Activated T-helper 9 cell treated with anti-CD3 and anti-CD28 coated beads, Interleukin-2, amount 50 U/mL, for 16 hours (primary cell): ENCODE measurements at places on chromosomes 7 and 10.

DNA sequence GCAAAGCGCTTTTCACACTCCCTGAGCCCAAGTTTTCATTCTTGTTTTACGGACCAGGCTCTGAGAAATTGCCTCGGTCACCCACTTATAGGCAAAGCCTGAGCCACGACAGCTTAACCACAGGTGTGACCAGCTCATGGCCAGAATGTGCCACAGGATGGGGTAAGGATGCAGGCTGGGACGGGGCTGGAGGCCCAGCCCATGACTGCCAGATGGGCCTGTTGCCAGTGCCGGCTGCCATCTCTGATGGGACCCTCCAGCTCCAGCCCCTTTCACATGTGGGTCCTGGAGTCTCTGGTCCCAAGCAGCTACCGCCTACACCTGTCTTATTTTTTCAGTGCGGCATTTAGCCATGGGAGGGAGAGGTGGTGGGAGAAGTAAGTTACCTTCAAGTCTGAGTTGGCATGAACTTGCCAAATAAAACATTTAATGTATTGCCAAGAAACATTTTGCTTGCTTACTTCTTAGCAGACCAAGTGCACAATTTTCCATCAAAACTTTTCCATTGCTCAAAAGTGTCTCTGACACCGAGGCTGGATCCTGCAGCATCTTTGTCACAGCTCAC lies 142.6 kb downstream of the GRK5 start:
- no peak for DNase-seq

- no peak for DNase-seq
Measured at GRCh38 chr10:34147641-34148304, 667.3 kb downstream of the PARD3 start.

- DNase-seq, result no peak
Measured at GRCh38 chr10:88881320-88881719, 1.3 kb downstream of the STAMBPL1 start.

DNA sequence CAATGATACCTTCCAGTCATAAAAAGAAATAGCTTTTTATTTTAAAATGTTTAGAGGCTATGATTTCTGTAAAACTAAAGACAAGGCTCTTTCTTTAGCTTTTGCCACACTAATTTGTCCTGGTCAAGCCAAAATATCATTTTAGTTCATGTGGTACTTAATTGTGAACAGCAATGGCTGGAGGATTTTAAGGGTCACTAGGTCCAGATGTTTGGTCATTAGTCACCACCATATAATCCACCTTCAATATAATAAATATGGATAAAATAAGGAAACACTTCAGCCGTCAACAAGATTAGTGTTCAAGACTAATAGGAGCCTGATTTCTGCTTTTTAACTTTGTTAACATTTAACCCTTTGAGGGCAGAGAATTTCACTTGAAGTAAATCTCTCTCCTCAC lies 50.0 kb upstream of the HGF start:
- DNase-seq, result no peak

GRCh38 chr10:127984945-127985344 lies 78.0 kb downstream of the PTPRE start:
- DNase-seq, result no peak

DNA sequence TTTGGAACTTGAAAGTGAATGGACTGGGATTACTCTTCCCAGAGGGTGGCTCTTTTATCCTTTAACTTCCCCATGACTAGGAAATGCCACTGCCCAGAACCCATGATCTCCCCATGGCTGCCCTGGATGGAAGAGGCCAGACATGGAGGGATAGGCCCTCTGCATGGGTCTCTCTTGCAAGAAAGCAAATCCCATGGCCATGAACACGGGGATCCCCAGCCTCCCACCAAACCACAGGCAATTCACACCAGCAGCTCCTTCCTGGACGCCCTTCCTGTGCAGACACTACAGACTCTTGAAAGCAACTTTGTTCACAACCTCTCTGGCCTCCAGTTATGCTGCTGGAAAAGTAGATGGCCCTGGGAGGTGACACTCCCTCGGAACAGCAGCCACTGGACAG lies 55.0 kb downstream of the EBF3 start:
- DNase-seq, result no peak

- DNase-seq, result no peak
Measured at GRCh38 chr7:15998617-15999016, 312.1 kb upstream of the MEOX2 start.

DNA sequence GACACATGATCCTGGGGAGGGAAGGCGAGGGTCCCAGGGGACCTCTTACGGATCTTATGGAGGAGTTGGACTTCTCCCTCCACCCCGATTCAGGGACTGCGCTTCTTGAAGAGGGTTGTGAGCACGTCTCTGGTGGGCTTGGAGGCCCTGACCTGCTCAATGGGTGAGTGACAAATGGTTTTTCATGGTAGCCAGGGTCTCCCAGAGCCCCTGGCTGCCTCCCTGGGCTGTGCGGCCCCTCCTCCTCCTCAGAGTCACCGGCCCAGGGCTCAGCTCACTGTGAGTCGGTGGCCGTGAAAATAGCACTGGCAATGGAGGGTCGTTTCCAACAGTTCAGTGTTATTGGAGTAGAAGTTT lies 26.6 kb downstream of the INPP5A start:
- DNase-seq, result no peak

DNA sequence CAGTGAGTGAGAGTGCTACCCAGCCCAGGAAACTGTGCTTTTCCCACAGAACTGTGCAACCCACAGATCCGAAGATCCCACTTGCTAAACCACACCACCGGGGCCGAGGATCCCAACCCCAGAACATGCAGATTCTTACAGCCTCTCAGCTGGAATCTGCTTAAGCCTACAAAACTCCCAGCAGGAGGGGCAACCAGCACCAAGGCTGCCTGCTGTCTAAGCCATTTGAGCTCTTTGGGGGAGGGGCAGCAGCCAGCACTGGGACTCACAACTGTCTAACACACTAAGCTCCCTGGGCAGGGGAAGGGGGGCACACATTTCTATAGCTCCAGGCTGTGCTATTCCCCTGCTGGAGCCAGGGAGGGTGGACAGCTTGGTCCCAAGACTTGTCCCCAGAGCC lies 529.9 kb downstream of the XPNPEP1 start:
- DNase-seq, result no peak

DNA sequence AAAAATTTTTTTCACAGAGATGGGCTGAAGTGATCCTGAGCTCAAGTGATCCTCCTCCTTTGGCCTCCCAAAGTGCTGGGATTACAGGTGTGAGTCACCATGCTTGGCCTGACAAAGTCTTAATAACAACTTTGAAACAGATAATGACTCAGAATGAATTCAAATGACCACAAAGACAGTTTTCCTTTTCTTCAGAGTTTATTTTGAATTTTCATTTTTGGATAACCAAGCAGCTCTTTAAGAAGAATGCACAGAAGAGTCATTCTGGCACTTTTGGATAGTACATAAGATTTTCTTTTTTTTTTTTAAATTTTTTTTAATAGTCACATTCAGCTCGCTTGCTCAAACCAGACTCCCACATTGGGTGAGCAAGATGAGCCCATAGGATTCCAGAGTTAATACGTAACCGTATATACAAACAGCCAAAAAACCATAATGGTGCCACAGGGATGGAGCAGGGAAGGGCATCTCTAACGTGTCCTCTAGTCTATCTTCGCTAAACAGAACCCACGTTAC lies 43.0 kb upstream of the NMT2 start:
- DNase-seq, result no peak

- no peak for DNase-seq
Measured at GRCh38 chr10:5243521-5243987, 46.9 kb downstream of the AKR1C4 start.

DNA sequence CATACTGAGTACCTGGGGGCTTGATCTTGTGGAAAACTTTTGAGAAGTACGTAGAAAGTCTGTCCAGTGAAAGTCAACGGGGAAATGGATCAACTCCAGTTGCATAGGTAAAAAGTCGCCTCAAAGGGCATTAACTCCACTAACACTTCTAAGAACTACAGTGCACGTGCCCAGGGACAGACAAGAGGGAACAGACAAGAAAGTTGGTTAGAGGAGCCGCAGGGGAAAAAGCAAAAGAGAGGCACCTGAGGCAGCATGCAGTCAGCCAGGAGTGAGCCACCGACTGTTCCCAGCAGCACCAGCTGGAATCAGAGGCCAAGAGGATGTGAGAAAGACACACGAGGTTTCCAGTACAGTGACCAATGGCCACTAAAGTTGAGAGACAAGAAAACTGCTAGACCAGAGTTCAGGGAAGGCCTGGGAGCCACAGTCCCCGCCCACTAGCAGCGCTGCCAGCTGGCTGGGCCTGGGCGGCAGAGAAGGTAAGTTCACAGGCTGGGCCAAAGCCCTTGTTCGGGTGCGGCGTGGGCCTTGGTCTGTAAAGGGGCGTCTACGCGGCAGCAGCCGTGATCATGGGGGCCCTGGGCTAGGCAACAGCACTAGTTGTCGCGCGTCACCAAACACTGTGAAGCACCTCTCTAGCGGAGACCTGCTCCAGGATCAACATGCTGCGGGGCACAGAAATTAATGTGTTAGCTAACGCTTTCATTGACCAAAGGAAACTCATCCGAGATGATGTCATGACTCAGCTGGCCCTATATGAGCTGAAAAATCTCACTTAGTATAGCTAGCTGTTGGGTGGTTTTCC lies 14.0 kb downstream of the ITGB1 start:
- DNase-seq, result no peak

DNA sequence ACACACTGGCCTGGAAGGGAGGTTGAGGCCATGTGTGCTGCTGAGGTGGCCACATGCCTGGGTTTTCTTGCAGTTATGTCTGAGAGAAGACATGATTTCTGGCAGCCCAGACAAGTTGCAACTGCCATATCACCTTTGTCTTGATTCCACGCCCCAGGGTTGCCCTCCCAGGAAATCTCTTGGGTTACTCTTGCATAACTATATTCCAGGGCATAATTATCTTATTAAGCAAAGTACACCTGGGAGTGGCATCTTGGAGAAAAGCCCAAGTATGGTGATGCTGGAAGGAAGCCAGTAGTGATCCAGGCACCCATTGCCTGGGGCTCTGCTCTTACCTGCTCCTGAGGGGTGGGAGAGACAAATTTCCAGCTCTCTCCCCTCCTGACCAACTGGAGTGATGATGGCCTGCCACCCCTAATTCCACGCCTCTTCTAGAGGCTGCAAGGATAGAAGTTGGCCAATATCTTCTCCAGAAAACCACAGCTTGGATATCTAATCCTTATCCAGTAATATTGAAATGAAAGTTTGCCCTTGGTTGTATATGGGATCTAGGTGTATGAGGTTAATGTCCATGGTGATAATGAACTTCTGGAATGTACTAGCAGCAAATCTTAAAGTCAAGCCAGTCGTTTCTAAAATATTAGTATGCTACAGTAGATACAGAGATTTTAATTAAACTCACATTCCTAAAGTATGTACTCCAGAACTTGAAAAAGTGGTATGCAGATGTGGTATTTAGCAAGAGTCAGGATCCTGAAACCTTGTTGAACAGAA lies 5.0 kb downstream of the AKR1B10 start:
- no peak for DNase-seq

DNA sequence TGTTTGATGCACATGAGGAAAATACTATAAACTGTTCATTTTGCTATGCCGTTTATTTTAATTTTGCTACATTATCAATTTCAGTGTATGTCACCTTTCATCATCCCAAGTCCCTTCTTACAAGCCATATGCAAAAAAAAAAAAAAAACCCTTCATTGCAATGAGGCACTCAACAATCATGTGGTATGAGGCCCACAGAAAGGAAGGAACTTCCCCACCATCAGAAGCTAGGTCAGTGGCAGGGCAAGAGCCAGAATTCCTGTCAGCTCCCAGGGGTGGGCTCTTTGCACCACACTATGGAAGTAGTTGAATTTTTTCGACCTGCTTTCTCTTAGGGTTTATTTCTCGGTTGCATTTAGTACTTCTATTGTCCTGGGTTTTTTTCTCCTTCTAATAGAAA lies 75.4 kb downstream of the NOC3L start:
- no peak for DNase-seq

DNA sequence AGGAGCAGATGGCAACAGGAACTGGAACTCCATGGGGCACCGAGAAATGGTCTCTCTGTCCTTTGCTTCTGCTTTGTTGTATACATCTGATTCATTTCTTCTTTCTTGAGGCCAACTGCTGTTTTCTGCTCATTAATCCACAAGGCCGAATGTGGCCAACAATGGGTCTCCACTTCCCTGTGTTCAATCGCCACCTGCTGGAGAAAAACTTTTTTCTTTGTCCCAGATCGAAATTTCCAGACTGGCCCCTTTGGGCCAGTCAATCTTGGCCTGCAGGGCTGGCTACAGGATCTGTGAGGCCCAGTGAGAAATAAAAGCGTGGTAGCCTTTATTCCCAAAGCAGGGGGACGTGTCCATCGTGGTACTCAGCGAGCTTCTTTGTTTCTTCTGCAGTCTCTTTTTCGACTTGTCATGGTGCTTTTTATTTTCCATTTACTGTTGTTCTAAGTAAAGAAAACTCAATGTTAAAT lies 58.8 kb downstream of the PARP12 start:
- DNase-seq, result no peak

GRCh38 chr10:1208366-1209311 lies 152.5 kb downstream of the WDR37 start:
- DNase-seq, result no peak

GRCh38 chr7:88014581-88014980 lies 80.5 kb downstream of the ADAM22 start:
- no peak for DNase-seq

- DNase-seq, result no peak
Measured at GRCh38 chr10:90929179-90929578, 8.3 kb upstream of the ANKRD1 start.

DNA sequence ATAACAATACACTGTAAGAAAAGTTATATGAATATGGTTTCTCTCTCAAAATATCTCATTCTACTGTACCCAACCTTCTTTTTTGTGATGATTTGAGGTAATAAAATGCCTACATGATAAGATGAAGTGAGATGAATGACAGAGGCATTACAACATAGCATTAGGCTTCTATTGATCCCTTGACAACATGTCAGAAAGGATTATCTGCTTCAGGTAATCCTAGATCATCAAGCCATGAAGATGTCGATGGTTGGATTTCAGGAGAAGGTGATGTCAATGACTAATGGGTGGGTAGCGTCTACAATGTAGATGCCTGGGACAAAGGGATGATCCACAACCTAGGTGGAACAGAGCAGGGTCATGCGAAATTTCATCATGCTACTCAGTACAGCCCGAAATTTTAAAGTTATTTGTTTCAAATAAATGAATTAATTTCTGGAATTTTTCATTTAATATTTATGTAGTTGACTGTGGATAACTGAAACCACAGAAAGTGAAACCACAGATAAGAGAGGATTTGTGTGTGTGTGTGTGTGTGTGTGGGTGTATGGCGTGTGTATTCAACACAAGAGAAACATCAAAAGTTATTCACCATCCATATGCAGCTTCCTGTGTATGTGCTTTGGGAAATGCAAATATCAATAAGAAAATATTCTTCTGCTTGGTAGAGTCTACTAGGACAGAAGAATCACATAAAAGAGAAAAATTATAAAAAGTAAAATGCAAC lies 77.0 kb downstream of the MAGI2 start:
- no peak for DNase-seq

DNA sequence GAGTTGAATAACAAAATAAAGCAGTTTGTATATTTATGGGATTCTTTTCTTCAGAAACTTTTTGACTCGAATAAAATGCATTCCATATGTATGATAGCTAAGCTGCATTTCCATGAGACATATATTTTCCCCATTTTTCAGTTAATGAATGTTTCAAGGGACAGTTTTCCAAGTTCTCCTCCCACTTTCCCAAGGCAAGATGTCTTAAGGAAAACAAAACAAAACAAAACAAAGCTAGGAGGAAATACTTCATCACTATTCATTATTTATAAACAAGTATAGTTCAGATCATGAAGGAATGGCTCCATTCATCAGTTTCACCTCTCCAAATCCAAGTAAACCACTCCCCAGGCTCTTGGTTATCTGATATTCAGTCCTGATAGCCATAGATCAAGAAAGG lies 261.0 kb downstream of the WDR11 start:
- DNase-seq, result no peak
